Stimulated activated CD8-positive, alpha-beta memory T cell treated with anti-CD3 and anti-CD28 coated beads, Interleukin-4, amount 100 ng/mL, for 4 hours (primary cell): ENCODE measurements at places on chromosomes 16 and 17.

- no peak for DNase-seq
Observed at GRCh38 chr17:13256545-13256944, 238.7 kb upstream of the ELAC2 start.

DNA sequence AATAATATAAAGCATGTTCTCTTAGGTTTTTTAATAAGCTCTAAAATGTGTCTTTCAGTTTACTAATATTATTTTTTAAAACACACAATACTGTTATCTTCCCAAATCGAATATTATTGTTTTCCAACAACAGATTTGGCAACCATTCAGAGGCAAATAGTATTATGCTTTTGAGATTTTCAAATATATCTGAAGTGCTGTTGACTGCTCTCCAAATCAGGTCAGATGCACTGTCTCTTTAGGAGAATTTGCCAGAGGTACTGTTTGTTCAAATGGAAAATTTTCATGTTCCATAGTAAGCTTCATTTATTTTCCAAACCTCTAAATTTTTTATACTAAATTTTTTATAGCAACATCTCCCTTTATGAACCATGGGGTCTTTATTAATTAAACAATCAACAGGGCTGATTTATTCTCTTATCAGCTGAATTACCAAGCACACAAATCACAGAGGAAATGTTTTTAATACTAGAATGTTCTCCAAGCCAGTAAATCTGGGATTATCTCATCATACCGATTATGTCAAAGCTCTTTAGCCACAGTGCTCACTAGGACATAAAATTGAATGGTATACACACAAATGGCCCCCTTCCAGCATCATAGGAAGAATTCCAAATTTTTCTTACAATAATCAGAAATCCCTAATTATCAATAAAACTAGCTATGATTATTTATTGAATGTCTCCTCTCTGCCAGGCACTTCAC lies 108.8 kb upstream of the HLF start:
- no peak for DNase-seq

DNA sequence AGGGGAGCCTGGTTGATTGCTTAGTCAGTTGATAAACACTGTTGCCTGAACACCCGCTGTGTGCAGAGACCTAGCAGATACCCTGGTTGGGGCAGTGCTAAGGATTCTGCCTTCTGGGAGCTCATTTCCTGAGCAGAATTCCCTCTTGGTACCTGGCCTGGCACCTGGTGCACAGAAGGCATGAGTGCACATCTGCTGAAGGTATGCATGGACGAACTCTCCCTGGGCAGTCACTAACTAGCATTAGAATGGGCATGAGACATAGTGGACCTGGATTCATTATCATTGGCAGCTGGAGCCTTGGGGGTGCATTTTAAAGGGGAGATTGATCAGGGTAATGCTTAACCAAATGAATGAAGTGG lies 13.1 kb downstream of the ADCY7 start:
- DNase-seq = no peak

GRCh38 chr17:50976951-50977472 lies 110.9 kb upstream of the TOB1 start:
- no peak for DNase-seq

DNA sequence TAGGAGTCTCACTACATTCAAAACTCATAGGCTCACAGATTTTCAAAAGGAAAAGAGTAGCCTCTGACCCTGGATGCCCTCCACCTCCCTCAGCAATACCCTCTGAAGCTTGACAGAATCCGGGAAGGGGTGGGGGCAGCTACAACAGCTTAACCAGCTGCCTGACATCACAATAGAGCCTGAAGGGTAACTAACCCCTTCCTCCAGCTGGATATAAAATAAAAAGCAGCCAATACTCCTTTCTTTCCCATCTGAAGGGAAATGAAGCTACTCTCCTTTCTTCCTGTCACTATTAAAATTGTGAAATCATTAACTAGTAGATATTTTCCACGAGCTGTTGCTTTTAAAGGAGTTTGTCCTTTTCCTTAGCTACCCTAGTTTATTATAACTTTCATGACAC lies 24.0 kb downstream of the USP31 start:
- DNase-seq = no peak

DNA sequence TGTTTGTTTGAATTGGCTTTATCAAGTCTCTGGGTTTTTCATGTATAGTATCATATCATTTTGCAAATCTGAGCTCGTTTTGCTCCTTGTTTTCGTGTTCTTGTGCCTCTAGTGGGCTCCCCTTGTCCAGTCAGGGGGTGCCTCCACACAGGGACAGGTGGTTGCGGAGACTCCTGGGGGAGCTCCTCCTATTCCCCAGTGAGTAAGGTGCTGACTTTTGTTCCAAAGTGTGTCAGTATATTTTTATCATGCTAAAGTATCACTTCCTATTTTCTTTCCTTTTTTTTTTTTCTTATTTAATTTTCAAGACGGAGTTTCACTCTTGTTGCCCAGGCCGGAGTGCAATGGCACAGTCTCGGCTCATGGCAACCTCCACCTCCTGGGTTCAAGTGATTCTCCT lies 30.3 kb upstream of the IL17C start:
- no peak for DNase-seq

DNA sequence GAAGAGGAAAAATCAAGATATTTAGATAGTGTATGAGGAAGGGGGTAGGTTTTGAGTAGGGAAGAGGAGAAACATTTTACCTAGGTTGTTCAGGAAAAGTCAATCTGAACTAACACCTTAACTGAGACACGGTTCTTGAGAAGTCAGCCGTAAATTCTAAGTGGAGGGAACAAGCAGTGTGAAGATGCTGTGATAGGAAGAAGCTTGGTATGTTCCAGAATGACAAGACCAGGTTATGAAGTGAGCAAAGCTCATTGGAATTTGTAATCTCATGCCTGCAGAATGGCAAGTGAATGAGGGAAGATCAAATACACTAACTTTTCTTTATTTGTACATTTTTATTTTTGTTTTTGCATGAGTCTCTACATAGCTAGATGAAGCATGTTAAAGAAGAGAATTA lies 307.6 kb downstream of the ZFHX3 start:
- no peak for DNase-seq

GRCh38 chr17:20935740-20936139 lies 107.1 kb downstream of the USP22 start:
- DNase-seq = no peak

DNA sequence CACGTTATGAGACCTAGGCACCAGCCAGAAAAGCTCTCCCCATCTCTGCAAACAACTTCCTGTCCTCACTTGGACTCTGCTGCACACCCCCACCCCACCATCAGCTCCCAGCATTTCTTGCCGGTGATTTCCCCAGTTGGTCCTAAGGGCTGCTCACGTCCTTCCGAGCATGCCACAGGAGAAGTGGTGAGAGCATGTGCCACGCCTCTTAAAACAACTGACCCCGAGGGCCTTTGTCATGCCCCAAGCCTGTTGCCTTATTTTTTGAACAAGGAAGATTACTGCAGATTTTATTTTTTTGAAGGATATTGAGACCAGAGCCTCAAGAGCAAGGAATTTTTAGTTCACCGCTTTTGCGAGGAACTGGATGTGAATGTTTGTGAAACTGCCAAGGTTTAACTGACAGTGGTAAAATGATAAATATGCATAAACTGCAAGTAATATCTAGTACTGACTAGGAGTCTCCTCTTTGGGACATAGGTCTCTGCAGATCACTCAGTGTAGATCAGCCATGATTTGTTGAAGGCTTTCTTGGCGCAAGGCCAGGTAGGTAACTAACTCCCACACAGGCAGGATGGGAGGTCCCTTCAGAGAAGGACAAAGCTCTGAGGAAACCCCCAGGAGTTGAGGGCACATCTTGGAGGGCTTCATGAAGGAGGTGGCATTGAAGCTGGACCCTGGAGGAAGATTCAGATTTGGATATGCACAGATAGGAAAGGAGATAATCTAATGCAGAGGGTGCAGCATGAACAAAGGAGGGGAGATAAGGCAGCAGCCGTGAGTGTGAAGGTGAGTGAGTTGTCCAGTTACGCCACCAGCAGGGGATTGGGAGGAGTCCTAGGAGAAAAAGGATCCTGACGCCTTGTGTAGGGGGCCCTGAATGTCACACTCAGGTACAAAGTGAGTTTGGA lies 44.7 kb downstream of the TMEM132E start:
- DNase-seq = no peak
